ENCODE measurements at places on chromosomes 13 and 19.

GRCh38 chr19:40055832-40056504 is at the start of gene ZNF780B:
TSS of gene ZNF780B (minus strand) at chr19:40056231. CDS start at chr19:40050332, 5,899 bp downstream.
- peak; percentile 62 for DNase-seq

DNA sequence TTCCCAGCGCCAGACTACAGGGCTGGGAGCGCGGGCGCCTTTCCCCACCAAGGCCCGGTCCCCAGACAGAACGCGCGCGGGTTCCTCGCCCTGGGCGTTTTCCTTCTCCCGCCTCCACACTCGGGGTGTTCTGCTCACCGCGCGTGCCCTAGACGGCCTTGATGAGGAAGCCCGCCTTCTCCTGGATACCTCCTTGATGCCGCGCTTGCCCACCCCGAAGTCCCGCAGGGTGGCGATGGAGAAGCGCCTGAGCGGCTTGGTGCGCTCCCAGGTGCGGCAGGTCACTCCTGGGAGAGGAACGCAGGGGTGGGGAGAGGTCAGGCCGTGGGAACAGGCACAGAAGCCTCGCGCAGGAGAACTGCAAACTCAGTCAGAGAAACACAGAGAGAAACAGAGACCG is 34.8 kb downstream of the CYP2B6 start:
- DNase-seq = no peak

DNA sequence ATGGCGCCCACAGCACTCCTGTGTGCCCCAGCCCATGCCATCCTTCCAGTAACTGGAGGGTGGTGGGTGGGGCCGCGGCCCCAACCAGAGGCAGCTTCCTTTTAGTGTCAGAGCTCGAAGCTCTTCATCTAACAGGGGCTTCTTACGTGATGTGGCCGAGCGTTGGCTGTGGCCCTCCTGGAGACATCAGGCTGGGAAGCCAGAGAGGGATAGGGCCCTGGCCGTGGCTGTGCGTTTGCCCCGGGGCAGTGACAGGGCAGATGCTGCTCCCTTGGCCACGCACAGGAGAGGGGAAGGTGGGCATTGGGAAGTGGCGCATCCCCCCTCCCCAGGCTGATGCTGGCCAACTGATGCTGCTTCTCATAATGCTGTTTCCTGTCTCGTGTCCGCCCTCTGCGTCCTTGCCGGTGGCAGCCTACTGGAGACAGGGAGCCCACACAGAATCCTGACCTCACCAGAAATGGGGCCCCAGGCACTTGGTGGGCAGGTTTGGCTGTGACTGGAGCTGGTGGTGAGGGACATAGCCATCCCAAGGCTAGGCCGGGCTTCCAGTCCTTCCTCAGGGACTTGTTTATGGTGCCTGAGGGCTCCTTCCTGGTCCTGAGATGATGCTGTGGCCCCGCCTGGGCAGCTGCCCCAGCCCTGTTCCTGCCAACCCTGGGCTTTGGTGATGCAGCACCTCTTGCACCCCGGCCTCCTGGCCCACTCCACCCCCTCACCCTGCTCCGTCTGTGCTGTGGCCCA is 34.3 kb downstream of the ATP4B start:
- DNase-seq = no peak

DNA sequence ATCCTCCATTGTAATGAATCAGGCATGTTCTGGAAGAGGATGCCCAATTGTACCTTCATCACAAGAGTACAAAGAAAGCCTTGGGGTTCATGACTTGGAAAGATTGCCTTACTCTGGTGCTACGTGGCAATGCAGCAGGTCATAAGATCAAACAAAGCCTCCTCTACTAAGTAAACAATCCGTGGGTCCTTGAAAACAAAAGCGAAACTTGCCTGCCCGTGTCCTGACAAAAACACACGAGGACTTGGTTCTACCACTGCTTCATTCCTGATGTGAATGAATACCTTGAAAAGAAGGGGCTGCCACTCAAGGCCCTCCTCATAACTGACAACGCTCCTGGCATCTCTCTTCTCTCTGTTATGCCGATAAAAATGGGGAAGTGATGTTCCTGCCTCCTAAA is 18.9 kb downstream of the ZNF563 start:
- no peak for DNase-seq

- DNase-seq = no peak
Observed at GRCh38 chr13:23592596-23592995, 22.4 kb downstream of the TNFRSF19 start.

GRCh38 chr13:114142640-114143490 is 10.4 kb upstream of the RASA3 start:
- DNase-seq = peak; percentile 86

DNA sequence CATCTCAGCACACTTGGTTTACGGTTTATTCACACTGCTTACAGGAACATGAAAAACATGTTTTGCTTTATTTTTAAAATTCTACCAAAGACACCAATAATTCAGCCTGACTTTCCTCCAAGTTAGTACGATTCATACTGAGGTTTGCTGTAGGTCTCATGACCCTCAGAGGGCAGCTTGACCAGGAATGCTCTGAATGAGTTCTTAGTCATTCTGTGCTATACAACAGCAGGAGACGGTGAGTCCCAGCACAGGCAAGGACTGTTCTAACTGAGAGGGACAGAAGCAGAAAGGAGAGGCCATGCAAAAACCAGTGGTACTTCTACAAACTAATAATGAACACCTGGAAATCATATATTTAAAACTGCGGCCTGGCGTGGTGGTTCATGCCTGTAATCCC is 6.4 kb downstream of the GRTP1 start:
- DNase-seq = no peak

GRCh38 chr19:31427857-31428256 is 78.6 kb upstream of the TSHZ3 start:
- DNase-seq = no peak

DNA sequence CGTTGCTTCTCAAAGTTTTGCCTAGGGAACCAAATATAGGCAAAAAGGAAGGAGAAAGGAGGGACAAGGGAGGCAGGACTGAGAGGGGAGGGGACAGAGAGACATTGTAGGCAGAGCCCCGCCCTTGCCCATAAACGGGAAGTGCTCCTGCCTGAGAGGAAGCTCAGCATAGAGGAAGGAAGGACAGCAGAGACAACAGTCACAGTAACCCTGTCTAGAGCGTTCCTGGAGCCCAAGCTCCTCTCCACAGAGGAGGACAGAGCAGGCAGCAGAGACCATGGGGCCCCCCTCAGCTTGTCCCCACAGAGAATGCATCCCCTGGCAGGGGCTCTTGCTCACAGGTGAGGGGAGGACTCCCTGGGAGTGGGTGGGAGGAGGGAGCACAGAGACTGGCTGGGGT is at the start of gene CEACAM21:
Gene CEACAM21, plus strand, starts transcription at position 169 of the 400 bp plus-strand sequence. Its CDS starts 109 bp downstream, at position 278.
- peak; percentile 60 for DNase-seq

- no peak for DNase-seq
Observed at GRCh38 chr19:37928527-37929286, 21.7 kb downstream of the SIPA1L3 start.

DNA sequence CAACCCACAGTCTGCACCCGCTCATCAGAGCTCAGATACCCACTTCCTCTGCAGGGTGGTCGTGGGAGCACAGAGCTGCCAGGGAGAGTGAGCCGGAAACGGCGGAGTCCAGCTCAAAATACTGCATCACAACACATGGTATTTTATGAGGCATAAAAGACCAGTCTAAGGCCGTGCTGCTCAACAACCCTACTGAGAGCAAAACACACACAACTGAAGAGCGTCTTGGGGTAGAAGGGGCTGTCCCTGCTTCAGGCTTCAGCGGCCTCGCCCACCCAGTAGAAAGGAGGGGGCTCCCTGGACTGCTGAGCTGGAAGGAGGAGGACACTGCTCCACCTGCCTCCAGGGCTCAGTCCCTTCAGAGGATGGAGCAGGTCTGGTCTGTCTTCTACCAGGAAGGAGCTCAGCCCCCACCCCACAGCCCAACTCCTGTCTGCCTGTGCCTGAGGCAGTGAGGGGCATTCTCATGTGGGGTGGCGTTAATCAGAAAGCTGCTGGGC is 36.9 kb downstream of the NAXD start:
- no peak for DNase-seq

DNA sequence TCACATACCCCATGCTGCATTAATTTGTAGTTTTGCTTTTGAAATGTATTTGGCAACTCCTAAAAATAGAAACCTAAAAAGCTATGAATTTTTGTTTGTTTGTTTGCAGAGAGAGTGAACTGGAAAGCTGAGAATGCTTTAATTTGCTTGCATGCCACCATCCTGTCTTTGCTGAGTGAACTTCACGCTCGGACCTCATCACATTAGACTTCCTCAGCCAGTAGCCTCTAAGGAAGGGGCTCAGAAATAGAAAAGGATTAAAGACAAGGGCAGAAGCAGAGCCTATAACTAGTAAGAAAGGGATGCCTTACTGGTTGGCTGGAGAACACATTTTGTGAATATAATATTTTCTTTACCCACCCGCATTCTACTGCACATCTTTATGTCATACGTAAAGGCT is 275.1 kb downstream of the DCLK1 start:
- no peak for DNase-seq

- no peak for DNase-seq
Observed at GRCh38 chr19:50554212-50554611, 14.0 kb downstream of the LRRC4B start.

- DNase-seq = no peak
Observed at GRCh38 chr19:55262359-55262758, 3.5 kb upstream of the PPP6R1 start.

DNA sequence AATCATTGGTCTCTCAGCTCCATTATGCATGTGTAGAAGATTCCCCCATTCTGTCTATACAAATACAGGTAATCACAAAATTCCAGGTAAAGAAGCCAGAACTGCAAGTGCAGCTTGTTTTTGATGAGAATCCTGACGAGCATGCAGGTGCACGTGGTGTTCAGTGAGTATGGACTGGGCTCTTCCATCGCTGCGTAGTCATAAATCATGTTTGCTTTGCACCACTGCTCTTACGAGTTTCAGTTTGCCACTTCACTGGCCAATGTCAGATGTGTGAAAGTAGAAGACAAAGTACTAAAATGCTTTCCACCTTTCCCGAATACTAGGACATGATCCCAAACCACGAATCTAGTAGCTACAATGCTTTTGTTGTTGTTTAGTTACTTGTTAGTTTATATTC is 390.7 kb downstream of the LIG4 start:
- DNase-seq = no peak

GRCh38 chr19:56642711-56643459 is at the start of gene SMIM17:
TSS of gene SMIM17 (plus strand) at chr19:56643159. CDS start at chr19:56645668, 2,509 bp downstream.
- no peak for DNase-seq

DNA sequence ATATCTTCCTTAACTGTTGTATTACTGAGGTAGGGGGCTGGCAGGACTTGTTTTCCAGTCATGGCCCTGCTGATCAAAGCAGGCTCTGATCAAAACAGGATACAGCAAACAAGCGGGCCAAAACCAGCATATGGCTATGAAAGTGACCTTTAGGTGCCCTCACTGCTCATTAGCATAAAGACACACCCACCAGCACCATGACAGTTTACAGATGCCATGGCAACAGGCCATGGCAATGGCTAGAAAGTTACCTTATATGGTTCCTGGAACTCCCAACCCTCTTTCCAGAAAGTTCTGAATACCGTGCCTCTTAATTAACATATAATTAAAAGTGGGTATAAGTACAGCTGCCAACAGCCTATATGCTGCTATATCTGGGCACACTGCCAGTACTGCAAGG is 551.4 kb upstream of the SGCG start:
- DNase-seq = no peak

DNA sequence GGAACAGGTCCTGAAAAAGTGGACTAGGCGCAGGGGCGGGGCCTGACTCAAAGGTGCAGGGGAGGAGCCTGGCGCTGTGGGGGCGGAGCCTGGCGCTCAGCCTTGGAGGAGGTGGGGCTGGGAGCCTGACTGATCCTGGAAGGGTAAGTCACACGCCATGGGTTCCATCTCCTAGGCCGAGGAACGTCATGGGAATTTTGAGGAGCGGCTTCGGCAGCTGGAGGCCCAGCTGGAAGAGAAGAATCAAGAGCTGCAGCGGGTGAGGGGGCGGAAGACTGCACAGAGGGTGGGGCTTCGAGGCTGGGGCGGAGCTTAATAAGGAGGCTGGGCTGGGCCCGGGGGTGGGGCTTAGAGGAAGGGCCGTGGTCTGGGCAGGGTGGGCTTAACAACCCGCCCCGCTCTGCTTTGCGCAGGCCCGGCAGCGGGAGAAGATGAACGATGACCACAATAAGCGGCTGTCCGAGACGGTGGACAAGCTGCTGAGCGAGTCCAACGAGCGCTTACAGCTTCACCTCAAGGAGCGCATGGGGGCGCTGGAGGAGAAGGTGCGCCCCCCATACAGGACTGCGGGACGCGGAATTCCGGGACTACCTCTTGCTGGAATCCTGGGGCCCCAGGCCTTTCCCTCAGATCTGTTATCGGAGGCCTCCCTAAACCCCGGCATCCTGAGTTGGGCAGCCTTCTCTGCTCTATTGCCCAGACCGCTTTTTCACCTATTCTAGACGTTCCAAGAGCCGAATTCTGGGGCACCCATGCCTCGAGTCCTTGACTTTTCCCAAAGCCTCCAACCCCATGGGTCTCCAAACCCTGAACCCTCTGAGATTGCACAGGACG is 14.5 kb downstream of the PPFIA3 start:
- peak; percentile 54 for DNase-seq
